GM12878 (cell line): ENCODE measurements at places on chromosomes 3 and 15. TPM values are rescaled to one million over a fixed set of nuclear protein-coding genes. Genes with fewer than 3 reads are reported as not detected.

Gene TMEM108
- not detected in 2 replicates for total RNA-seq

Gene LRRC34
- total RNA-seq = 0.97 and 1.5 TPM in 2 replicates

Gene CTXN2
- not detected in 2 replicates for total RNA-seq

Gene HACD3
- total RNA-seq = 27.7 and 30.2 TPM in 2 replicates

- no peak overlapping the region for H3K27ac ChIP-seq
- DNase-seq = no peak
- no peaks in the 10 kb centered on the region for H3K4me1 ChIP-seq
- peaks cover 9% of the 10 kb centered on the region for H3K27me3 ChIP-seq
- no peak overlapping the region for H3K4me3 ChIP-seq
- H3K36me3 ChIP-seq = no peaks in the 10 kb centered on the region
Observed at GRCh38 chr15:73767806-73768501, 14.8 kb upstream of the INSYN1 start.

GRCh38 chr15:91186904-91187656 is 87.0 kb downstream of the SV2B start:
- no peak overlapping the region for H3K4me3 ChIP-seq
- peaks cover 2% of the 10 kb centered on the region; the same call in 1 of the 2 replicates for H3K27me3 ChIP-seq
- H3K4me1 ChIP-seq = no peaks in the 10 kb centered on the region
- H3K36me3 ChIP-seq = no peaks in the 10 kb centered on the region
- DNase-seq = no peak

DNA sequence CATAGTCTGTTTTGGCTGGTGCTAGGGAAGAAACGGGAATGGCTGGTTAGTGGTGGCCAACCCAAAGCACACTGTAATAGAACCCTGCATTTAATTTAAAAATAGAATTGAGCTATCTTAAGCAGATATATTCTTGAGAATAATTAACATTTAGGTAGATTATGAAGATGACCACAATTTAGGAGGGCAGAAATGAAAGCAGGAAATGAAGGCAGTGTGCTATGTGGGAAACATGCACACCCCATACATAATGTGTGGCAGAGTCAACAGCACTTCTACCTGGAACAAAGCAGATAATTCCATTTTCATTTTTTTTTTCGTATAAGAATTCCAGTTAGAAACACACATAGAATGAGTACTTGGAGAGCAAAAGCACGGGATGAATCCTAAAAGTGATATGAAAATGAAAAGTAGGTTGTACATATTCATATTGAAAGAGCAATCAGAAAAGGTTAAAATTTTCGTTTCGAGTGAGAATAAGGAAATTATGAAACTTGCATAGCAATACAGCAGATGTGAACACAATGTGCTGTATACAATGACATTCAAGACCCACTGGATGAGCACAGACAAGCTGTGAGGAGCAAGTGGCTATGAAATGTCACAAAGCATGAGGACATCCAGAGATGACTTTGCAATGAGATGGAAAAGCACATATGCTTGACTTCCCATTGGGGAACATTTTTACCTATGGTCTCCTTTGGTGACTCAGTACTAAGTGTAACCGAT is 102.6 kb downstream of the TFG start:
- no peaks in the 10 kb centered on the region for H3K4me1 ChIP-seq
- no peaks in the 10 kb centered on the region for H3K36me3 ChIP-seq
- H3K4me3 ChIP-seq = peak overlapping the region; percentile 20; the same call in 1 of the 2 replicates
- no peaks in the 10 kb centered on the region for H3K27me3 ChIP-seq
- no peak for DNase-seq

GRCh38 chr3:71709908-71710511 is 15.2 kb downstream of the EIF4E3 start:
- 0 out of 2 replicates have a peak, but pooled peaks cover 3% of the 10 kb centered on the region for H3K27me3 ChIP-seq
- no peaks in the 10 kb centered on the region for H3K36me3 ChIP-seq
- no peak overlapping the region for H3K27ac ChIP-seq
- H3K4me1 ChIP-seq = no peaks in the 10 kb centered on the region

DNA sequence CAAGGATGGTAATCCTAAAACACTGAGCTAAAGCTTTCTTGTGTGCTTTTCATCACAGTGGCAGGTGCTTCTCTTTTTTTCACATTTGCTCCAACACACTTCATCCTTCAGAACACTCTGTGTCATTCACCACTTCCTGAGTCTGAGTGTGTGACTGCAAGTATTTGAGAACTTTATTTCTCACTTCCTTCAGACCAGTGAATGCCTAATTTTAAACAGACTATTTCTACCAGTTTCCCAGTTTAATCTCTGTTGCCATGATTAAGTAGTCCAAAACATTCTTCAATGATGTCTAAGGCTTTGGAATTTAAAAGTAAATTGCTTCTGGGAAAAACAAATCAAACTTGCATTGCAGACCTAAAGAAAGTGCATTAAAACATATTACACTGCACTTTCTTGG is 541.2 kb downstream of the RBMS3 start:
- H3K36me3 ChIP-seq = no peaks in the 10 kb centered on the region
- H3K27me3 ChIP-seq = no peaks in the 10 kb centered on the region
- no peak overlapping the region for H3K27ac ChIP-seq

DNA sequence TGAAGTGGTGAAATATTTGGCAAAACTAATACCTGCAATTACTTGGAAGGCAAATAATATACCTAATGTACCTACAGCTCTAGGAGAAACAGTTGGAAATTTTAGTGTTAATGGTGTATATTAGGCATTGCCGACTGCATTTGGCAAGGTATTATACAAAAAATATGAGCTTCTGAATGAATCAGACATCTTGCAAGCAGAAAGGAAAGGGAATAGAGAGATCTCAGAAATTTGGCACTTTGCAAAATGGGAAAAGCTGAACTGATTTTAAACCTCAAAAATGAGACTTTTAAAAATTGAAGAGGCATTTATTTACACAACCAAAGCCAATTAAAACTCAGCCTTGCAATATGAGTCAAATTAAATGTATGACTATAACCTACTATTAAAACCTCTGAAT is 40.2 kb upstream of the C15orf61 start:
- no peaks in the 10 kb centered on the region for H3K36me3 ChIP-seq
- H3K27ac ChIP-seq = no peak overlapping the region
- no peak overlapping the region for H3K4me3 ChIP-seq
- no peak for DNase-seq

- peaks cover 8% of the 10 kb centered on the region for H3K36me3 ChIP-seq
- no peak overlapping the region for H3K27ac ChIP-seq
- no peak overlapping the region for H3K4me3 ChIP-seq
- DNase-seq = no peak
- peaks cover 7% of the 10 kb centered on the region; the same call in 1 of the 2 replicates for H3K4me1 ChIP-seq
Observed at GRCh38 chr3:31636694-31637442, 104.1 kb downstream of the STT3B start.
